ENCODE measurements at places on chromosomes 5 and 9.

GRCh38 chr5:132681983-132682382 lies 8.2 kb downstream of the IL4 start:
- no peak for DNase-seq

GRCh38 chr5:98205691-98206461 lies 567.6 kb upstream of the RGMB start:
- no peak for DNase-seq

DNA sequence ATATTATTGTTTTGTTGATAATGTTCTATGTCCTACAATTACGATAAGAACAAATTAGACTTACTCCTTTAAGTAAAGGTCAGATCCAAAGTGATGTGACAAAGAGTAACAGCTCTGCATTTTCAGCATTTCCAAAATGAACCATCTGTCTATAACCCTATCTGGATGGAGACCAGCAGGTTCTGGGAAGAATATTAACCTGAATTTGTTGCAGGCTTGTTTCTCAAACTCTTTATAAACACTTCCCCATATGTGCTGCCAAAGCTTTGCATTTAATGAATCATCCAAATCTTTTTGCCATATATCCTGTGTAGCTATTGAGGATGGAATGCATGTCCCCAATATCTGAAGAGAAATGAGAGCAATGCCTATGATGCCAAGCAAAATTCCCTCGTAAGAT lies 198.9 kb upstream of the SLC27A6 start:
- no peak for DNase-seq

GRCh38 chr9:91803970-91804752 lies 145.9 kb downstream of the ROR2 start:
- DNase-seq = no peak

GRCh38 chr9:90428517-90428916 lies 214.1 kb downstream of the DIRAS2 start:
- no peak for DNase-seq

- no peak for DNase-seq
These were observed 97.7 kb downstream of the MAP1B start for GRCh38 chr5:72204946-72205345.

- no peak for DNase-seq
These were observed 167.8 kb downstream of the PAM start for GRCh38 chr5:102922799-102923477.

GRCh38 chr9:113646491-113646890 lies 183.0 kb downstream of the RGS3 start:
- DNase-seq = no peak

- DNase-seq = no peak
These were observed 223.6 kb downstream of the COMMD10 start for GRCh38 chr5:116308391-116308790.

DNA sequence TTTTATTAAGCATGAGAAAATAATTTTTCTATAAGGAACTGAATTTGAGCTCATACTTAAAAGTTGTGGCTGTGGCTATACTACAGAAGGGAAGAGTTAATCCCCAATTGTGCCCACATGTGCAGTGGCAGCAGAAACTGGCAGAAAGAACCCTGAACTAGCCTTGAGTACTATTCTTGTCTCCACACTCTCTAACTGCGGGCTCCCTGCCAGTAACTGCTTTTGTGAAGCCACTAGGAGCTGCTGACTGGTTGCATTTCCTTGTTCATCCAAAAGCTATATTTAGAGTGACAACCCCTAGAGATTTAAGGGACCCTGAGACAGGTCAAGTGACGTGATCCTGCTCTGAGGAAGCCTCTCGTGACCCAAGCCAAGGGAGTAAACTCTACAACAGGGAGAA lies 238.6 kb downstream of the ELAVL2 start:
- DNase-seq = no peak

- no peak for DNase-seq
These were observed 89.6 kb downstream of the ASTN2 start for GRCh38 chr9:117325110-117325731.

DNA sequence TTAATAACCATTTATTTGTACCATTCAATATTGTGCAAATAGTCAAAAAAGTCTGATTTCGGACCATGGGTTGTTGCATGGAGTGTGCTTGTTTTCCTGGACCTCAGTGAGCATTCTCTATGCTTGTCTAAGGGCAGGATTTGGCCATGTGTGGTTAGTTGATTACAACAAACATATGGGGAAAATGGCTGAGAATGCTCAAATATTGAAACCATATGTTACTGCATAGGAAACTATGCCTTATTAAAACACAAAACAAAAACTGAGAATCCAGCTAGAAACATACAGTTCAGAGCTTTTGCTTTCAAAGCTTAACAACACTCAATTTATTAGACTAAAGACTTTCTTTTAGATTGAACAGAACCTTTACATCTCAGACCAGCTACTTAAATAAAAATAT lies 928.3 kb downstream of the NR2F1-AS1 start:
- no peak for DNase-seq

GRCh38 chr9:69036309-69036708 lies 757 bp downstream of the FXN start:
- DNase-seq = no peak

GRCh38 chr5:89936576-89936975 lies 473.0 kb downstream of the CETN3 start:
- DNase-seq = no peak

- no peak for DNase-seq
These were observed 44.3 kb downstream of the GLRA1 start for GRCh38 chr5:151880324-151880723.

GRCh38 chr9:37295796-37296195 lies 126.7 kb upstream of the GRHPR start:
- no peak for DNase-seq

DNA sequence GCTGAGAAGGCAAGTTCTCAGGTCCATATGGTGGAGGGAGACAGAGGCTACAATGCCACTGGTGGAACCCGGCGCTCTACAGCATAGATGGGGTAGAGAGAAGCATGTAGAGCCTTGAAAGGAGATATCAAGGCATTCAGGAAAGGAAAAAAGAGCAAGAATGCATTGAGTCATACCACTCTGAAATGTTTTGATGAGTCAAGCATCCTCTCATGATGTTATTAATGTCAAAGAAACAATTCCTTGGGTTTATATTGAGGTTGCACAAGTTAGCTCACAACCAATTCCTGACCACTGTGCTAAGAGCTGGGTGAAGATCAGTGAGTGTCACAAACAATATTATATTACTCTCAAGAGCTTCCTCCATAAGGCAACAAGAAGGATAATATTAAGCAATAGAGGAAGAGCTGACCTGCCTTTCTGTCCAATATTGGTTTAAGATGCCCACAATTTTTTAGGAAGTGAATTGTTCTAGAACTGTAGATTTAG lies 178.0 kb downstream of the RFK start:
- DNase-seq = no peak

GRCh38 chr5:84453405-84453804 lies 68.7 kb upstream of the EDIL3 start:
- DNase-seq = no peak

DNA sequence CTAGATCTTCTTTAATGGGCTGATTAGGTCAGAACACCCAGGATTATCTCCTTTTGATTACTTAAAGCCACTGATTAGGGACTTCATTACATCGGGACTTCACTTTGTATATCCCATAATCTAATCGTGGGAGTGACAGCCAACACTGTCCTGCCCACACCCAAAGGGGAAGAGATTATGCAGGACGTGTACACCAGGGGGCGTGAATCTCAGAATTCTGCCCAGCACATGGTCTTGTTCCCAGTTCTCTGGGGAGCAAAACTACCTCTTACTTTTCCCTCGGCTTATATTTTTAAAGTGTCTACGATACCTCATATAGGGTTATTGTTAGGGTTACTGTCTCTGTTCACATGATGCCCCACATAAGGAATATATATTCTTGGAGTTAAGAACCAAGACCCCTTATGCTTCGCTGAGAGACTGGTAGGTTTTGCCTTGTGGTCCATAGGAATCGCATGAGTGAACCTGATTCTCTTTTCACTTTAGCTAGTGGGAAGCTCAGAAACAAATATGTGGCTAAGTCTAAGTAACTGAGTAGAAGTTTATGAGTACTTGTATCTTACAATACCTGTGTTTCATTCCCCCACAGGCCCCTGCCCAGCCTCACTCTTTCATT lies 192.7 kb downstream of the GNA14 start:
- DNase-seq = peak; percentile 14

GRCh38 chr5:75148051-75148450 lies 88.6 kb downstream of the ANKRD31 start:
- DNase-seq = no peak

- no peak for DNase-seq
These were observed 92.7 kb downstream of the COL5A1 start for GRCh38 chr9:134734270-134734669.

DNA sequence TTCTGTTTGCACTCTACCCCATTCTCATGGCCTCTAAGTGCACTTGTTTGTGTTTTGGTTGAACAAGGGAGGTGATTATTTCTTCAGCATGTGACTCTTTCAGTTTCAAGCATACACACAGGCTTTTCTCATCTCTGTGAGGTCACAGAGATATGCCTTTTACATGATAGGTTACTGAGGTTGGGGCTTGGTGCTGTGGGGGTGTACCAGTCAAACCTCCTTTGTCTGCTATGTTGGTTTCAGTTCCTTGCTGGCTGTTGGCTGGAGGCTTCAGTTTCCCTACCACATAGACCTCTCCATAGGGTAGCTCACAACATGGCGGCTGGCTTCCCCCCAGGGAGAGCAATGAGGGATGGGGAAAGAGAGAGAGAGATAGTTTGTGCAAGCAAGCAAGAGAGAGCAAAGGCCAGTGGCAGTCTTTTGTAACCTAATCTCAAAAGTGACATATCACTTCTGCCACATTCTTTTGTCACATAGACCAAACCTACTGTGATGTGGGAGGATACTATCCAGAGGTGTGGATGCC lies 96.7 kb upstream of the SEMA6A start:
- no peak for DNase-seq

- DNase-seq = no peak
These were observed 55.1 kb downstream of the ABCA1 start for GRCh38 chr9:104872656-104873488.

DNA sequence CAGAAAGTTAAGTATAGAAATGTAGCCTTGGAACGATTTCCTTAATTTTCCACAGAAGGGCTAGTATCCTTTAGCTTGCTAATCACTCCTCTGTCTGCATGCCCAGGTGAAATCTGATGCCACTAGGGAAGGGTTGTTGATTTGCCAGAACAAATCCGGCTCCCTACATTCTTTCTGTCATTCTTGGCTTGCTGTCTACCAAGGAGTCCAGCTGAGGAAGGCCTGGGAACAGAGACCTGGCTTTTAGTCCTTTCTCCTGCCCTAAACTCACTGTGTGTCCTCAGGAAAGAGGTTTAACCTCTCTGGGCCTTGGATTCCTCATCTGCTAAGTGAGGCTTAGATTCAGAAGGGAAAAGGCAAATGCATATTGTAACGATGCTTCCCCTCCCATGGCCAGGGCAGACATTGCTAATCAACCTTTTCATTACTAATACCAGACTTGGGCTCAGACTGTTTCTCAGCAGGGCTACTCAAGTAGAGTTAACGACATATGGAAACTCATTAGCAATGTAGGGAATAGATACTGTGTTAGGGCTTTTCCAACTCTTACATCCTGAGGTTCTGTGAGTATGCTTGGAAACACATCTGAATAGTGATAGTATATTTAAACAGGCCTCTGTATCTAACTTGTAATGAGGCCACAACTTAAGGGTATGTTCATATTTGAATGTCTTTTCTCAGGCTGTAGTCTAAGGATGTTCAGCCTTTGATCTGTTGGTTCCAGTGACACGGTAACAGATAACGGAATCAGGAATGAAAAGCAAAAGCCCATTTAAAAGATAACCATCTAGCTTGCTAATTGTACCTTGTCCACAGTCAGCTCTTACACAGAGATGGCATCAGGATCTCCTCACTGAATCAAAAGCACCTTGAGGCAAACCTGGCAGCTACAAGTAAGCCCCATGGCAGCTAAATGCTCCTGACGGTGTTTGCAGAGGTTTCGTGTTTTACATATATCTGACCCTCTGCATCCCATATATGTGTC lies 4.1 kb downstream of the GALNT10 start:
- DNase-seq = no peak

GRCh38 chr5:40877371-40877988 lies 31.8 kb upstream of the C7 start:
- no peak for DNase-seq

- DNase-seq = no peak
These were observed 32.9 kb downstream of the PRRX2 start for GRCh38 chr9:129698254-129698757.

- no peak for DNase-seq
These were observed 175.1 kb downstream of the CD180 start for GRCh38 chr5:67021521-67021920.

DNA sequence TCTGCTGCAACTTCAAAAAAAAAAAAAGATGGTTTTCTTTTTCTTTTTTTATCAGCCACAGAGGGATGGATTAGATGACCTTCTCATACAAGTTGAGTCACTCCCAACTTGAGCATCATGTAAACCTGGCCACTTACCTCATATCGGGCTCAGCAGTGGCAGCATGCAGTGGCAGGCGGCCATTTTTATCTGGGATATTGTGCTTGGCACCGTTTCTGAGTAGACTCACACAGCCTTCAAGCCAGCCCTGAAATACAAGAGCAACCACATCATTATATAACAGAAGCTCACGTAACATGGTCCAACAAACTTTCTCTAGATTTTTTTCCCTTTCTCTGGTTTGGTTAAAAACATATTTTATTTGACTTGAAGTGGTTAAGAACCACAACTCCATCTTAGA lies 62.6 kb downstream of the ANKRD55 start:
- no peak for DNase-seq

GRCh38 chr9:131608493-131609037 lies 63.2 kb downstream of the PRRT1B start:
- DNase-seq = no peak

GRCh38 chr5:59746241-59746765 lies 147.2 kb downstream of the PDE4D start:
- DNase-seq = no peak

DNA sequence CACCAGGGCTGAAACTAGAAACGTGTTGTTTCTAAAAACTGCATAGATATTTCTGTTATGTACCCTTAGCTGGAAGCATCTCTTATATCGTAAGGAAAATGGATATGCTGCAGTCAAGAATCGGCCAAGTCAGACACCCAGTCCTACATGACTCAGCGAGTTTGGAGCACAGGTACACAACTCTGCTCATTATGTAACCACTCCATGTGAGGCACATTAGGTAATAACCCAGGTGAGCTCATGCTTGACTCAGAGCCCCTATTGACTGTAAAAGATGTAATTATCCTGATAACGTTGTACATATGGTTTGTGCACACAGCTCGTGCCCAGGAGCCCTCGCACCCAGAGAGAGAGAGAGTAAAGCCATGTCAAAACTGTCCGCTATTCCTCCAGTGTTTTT lies 593.7 kb upstream of the ACO1 start:
- DNase-seq = no peak
